Nephron progenitor cell (in vitro differentiated cells): ENCODE measurements at places on chromosomes 16 and 17.

DNA sequence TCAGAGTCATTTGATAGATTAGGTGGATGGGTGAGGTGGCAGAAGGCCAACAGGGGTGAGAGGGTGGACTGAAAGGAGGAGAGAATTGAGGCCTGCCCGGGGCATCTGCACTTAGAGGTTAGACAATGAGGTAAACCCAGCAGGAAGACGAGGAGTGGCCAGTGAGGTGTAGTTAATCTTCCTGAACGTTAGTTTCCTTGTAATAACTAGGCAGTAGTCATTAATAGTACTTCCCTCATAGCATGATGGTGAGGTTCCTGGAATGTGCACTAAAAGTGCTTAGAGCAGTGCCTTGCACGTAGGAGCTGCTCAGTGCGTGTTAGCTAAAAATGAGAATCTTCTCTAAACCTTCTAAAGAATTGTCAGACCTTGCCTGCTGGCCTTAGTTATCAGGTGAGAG, 13.5 kb upstream of the KSR1 start:
- no peak for DNase-seq

DNA sequence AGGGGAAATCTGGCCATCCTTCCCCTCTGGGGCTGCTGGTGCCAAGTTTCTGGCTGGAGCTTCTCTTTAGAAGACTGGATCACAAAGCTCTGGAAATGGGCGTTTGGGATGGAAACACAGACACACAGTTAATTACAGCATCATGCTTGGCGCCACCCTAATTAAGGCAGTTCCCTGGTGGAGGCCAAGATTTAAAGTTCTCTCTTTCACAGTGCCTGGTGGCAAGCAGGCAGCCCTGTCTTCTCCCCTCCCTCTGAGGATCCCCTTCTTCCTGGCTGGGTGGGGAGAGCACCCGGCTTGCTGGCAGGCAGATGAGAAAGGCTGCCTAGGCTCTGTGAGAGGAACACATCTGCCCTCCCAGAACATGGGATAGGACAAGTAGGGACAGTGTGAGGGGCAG, 59.0 kb upstream of the NKD1 start:
- no peak for DNase-seq

GRCh38 chr16:2512735-2513404, 882 bp upstream of the ATP6V0C start:
- no peak for DNase-seq

DNA sequence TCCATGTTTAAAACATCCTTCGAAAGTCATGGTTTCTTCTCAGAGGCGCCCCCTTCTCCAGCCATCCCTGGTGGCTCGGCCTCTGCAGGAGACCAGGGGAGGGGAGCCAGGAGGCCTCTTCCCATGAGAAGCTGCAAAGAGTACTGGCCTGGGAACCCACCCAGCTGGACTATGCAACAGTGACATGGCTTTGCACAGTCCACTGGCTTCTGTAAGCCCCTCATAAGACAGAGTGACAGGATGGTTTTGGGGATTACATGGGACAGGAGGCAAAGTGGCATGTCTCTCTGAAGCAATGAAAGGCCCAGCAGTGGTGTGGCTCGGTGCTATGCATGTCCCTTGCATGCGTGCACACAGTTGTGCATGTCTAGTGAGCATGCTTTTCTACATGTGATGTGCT, 99.5 kb downstream of the C16orf78 start:
- no peak for DNase-seq

GRCh38 chr17:43834106-43834505, 1.2 kb upstream of the MPP3 start:
- no peak for DNase-seq

DNA sequence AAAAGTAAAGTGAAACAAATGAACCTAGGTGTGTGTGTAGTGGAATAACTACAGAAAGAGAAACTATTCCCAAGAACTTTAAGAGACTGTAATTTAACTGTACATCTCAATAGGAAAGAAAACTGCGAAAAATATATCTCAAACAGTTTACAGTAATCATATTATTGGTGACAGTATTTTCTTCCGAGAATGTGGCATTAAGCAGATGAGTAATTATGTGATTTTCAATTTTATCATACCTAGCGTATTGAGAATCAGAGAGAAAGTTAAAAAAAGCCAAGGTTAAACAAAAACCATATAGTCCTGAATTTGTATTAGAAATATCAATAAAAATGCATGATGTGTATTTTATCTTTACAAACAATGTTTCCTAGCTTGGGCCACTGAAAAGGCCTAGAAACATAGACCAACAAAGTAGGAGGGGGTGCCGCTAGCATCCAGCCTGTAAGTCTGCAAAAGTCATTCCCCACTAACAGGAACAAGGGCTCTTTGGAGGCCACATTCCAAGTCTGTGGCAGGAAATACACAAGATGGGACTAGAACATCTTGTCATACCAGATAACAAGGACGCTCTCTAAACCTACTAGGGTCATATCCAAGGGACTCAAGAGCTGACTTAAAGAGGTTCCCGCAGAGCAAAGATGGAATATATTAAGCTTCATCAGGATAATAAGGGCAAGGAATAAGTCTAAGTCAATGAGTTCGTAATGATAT, 20.5 kb downstream of the RNF157 start:
- DNase-seq, result no peak

- no peak for DNase-seq
Measured at GRCh38 chr16:25951999-25952398, 260.2 kb downstream of the HS3ST4 start.

DNA sequence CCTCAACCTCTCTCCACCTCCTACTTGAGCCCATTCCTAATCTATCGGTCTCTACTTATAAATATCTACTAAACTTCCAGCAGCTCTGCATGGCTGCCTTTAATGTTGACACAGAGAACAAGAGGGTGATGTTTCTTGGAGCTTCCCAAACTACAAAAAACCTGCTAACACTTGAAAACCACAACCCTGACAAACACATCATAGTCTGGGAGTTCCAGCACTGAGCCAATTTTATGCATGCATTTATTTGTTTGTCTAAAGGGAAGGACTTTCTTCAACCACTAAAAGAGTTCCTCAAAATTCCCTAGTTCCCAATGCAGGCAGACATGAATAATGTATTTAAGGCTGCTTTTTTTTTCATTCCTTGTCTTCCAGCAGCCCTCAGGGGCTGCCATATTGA, 331.8 kb upstream of the XYLT1 start:
- DNase-seq, result no peak

- peak; percentile 30 for DNase-seq
Measured at GRCh38 chr17:45768000-45768399, 16.1 kb upstream of the CRHR1 start.

GRCh38 chr17:76553178-76553908, 13.5 kb downstream of the PRCD start:
- no peak for DNase-seq

DNA sequence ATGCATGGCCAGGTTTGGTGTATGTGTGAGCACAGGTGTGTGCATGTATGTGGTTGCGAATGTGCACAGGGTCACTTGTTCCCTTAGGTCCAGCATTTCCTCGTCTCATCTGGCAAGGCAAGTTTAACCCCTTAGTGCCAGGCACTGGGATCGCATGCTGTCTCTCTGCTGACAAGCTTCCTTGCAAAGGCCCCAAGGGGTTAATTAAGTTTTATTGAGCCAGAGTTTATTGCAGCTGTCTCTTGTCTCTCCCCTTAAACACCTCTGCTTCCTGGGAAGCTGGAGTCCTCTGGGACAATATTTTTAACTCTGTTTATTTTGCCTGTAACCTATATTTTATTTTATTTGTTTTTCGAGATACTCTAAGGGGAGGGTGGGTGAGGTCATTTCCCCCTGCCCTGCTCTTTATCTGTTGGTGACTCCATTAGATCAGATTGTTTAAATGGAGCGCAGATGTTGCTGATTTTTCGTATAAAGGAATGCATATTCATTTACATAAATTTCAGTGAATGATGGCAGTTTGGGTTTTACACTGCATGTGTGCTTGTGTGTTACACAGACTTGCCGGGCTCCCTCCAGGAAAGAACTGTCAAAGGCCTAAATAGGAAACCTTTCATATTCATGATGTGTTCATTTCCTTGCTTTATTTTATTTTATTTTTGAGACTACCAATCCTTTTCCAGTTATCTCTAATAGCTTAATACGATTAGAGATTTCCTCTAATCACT, 99.7 kb downstream of the CBLN1 start:
- peak; percentile 49 for DNase-seq

GRCh38 chr16:53224951-53225533, 170.3 kb downstream of the CHD9 start:
- DNase-seq, result no peak

DNA sequence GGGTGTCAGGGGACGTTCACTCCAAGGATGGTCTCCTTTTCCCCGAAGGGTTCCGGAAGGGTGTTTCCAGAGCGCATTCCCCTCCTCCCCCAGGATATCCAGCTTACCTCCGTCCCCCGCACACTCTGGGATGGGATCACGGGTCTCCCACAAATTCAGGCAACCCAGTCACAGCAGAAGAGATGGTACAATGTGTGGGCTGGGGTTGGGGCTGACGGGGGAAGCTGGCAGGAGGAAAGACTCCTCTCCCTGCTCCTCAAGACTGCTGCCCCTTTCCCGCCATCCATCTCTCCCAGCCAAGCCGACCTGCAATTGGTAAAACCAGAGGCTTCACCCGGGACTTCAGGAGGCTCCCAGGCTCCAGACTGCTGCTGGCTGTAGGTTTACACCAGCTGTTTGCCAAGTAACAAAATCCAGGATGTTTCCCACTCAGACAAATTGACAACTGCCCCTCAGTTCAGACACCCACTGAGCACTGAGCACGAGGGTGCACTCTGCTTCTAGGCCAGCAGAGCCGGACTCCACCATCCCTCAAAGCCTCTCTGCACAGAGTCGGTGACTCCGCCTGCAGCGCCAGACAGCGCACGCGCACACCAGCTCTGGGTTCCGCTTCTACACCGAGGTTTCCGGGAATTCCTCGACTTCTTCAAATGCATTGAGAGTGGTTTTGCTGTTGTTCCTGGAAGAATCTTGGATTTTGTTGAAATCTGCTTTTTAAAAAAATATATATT, 37.7 kb downstream of the ASPA start:
- no peak for DNase-seq

DNA sequence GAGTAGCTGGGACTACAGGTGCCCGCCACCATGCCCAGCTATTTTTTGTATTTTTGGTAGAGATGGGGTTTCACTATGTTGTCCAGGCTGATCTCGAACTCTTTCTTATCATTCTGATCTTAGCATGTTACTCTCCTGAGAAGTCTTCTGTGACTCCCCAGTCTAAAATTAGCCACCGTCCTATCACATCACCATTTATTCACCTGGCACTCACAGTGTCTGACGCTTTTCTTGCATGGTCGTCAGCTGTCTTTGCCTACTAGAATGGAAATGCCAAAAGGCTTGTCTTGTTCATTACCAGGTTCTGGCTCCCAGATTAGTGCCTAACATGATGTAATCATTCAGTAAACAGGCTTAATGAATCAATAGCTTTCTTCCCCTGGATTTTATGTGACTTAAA, 23.8 kb downstream of the TOM1L1 start:
- no peak for DNase-seq

GRCh38 chr17:78573955-78574354, 3.2 kb downstream of the DNAH17 start:
- no peak for DNase-seq

GRCh38 chr17:57612202-57613071, 132.7 kb downstream of the CCDC182 start:
- DNase-seq, result no peak

DNA sequence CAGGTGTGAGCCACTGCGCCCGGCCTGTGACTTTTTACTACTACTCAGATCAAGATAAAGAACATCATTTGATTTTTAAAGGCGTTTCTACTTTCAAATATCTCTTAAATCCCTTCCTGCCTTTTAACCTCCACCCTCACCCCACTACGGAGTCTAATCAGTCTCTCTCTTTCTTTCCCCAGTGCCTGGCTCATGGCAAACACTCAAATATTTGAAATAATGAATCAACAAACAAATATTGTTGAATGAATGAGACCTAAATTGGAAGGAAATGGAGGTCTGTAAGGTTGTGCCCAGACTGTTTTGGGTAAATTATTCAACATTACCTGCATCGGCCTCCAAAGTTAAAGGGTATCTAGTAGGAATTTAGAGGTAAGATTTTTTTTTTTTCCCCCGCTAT, 14.7 kb downstream of the COPZ2 start:
- DNase-seq, result no peak

GRCh38 chr16:50634947-50635346, 46.2 kb downstream of the SNX20 start:
- no peak for DNase-seq

GRCh38 chr16:27344721-27345120, 30.9 kb downstream of the IL4R start:
- DNase-seq, result no peak

DNA sequence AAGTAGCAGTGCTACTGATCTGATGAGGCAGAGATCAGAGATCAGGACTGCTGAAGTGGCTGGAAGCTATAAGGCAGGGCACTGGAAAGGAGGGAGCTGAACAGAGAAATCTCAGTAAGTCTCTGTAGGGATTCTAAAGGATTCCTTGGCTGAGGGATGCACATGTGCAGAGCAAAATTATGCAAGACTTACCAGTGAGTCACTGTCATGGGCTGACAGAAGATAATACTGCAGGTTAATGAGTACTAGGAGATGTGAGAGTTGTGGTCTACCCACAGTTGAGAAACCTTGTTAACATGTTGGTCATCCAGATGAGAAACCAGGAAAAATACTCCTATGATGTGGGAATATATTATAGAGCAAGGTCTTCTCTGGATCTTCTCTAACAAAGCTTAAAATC, 378.1 kb downstream of the HAPSTR1 start:
- no peak for DNase-seq

DNA sequence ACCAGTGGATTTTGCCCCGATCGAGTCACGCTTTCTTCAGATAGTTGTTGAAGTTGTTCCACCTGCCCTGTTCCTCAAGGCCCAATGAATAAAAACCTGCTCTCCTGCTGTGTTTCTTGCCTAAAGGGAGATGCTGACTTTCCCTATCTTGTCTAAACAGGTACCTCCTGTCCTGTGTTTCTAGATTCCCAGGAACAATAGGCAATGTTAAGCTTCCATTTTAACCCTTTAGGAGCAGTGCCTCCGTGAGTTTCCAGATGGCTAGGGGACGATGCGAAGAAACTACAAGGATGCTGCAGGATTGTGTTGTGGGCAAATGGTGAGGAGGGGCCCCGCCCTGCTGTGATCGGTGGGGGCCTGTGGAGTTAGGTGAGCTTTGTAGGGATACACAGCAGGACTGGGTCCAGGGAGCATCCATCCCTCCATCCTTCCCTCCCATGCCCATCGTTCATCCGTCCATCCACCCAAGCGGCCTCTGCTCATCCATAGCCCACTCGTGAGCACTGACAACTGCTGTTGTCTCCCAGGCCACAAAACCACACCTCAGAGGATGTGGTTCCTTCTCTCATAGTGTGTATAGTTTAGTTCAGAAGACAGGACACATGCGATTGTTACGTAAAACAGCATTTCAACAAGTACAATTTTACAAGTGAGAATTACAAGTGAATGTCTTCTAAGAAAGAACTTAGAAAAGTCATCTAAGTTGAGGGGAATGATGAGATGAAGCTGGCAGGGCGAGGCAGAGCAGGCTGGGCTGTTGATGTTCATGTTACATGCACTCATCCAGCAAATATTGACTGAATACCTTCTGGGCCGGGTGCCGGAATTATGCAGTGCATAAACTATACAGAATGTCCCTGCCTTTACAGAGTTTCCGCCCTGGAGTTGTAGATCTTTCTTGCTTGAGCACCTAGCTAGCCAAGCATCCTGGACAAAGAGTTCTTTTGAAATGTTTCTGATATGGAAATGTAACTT, 5.2 kb downstream of the ARSG start:
- DNase-seq, result no peak

GRCh38 chr16:11372829-11373306, 27.6 kb downstream of the RMI2 start:
- DNase-seq, result no peak

- DNase-seq, result no peak
Measured at GRCh38 chr17:34221411-34221810, 33.7 kb upstream of the CCL2 start.
